ENCODE measurements at places on chromosomes 4 and X.
A peak's percentile ranks its signal among the peaks of the same experiment; 100 is the strongest.

GRCh38 chr4:167233685-167234315, 494 bp downstream of the SPOCK3 start:
- DNase-seq: peak; percentile 19

DNA sequence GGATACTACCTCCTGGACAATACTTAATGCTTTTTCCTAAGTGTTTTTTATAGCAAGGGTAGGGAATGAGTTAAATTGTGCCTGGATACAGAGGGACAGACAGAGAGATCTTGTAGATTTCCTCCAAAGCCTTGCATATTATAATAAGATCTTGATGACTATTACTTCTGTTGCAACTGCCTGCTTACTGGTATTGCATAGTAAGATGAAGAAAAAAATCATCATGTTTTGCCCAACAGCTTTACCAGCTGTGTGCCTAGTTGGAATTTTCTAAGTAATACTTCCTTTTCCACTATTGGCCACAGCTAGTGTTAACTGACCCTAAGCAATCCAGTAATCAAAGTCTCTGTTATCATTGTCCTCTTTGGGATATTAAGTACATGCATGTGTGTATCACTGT, 139.0 kb downstream of the DCK start:
- DNase-seq: no peak

DNA sequence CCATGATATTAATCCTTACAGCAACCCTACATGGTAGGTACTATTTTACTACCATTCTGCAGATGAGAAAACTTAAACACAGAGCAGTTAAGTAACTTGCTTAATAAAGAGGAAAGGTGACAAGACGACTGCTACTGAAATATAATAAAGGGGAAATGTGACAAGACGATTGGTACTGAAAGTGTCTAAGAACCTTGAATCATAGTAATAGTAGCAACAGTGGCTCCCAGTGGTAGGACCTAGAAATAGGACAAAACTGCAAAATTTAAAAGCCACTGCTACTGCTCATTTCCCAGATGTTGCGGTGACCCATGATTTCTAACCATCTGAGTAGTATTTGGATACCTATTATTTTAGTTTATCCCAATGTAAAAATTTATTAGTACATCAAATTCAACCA, 89.5 kb downstream of the TASL start:
- no peak for DNase-seq

DNA sequence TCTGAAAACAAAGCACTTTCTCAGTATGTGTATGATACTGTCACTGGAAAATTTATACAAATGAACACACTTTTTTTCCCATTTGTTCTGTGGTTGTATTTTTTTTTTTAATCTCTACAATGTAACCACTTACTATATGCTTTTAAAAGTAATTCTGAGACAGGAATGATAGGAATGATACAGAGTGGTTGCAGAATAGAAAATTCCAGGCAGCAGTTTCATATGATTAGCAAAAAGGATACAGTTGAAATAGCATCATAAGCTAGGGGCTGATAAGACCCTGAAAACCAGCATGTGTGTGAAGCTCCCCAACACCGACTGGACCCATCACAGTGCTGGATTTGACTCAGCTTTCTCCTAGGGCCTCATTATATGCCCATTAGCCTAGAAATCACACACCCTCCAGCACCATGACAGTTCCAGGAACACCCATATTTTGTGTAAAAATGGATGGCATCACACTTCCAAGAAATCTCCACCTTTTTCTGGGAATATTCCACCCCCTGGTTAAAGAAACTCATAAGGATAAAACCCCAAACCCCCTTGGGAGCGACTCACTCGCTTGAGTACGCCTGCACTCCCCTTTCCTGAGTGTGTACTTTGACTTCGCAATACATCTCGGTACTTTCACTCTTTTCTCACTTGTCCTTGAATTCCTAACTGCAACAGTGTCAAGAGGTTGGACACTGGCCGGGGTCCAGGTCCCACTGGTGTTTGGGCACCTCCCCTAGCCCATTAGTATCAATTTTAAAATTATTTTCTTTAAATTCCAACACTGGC, 77.4 kb upstream of the AGA start:
- no peak for DNase-seq
